GOT3 (cell line): ENCODE measurements at places on chromosomes 12 and 14.

- DNase-seq, result no peak
These were observed 5.1 kb downstream of the DPPA3 start for GRCh38 chr12:7716381-7716780.

- DNase-seq, result no peak
These were observed 223.1 kb downstream of the RAD51B start for GRCh38 chr14:68042586-68043210.

DNA sequence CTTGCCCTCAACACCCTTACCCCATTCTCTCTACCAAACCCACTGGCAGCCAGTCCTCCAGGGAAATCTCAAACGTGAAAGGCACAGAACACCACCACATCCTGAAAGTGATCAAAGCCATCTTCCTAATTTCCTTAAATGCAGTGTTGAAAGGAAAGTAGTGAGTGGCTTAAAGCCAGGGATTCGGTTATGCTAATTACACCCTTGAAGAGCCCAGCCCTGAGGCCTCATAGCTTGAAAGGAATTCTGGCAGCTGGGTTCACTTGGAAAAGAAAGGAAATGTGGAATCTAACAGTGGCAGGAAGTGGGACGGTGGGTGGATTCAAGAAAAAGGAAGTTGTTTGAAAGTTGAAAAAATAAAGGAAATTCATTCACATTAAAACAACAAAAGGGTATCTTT lies 73.0 kb upstream of the FICD start:
- DNase-seq, result no peak

- no peak for DNase-seq
These were observed 306.1 kb upstream of the RTL1 start for GRCh38 chr14:101209594-101209993.

DNA sequence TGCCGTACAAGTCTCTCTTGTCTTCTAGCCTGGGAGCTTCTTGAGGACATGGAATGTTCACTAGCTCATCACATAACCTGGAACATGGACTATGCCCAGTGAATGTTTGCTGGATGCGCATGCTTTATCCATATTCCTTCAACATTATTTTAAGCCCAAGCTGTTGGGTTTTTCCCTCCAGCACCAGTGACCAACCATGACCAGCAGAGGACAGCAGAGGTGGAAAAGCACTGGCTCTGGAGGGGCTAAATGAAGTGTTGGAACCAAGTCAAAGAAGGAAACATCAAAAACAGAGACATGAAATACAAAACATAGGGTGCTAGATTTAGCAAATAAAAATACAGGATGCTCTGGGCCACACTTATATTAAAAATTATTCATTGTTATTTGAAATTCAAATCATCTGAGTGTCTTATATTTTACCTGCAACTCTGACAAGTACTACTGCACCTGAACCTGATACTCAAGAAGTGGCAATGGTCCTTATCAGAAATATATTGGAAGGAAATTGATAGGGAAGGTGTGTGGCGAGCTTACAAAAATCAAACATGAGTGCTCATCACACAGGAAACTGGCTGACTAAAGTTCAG lies 23.1 kb upstream of the HELB start:
- no peak for DNase-seq

- DNase-seq, result no peak
These were observed 7.8 kb downstream of the CRACR2A start for GRCh38 chr12:3745152-3745551.

DNA sequence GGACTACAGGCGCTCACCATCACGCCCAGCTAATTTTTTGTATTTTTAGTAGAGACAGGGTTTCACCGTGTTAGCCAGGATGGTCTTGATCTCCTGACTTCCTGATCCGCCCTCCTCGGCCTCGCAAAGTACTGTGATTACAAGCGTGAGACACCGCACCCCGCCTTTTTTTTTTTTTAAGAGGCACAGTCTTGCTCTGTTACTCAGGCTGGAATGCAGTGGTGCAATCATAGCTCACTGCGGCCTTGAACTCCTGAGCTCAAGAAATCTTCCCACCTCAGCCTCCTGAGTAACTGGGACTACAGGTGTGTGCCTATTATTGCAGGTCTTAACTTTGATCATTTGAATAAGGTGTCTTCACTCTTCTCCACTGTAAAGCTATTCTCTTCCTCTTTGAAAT lies 5.3 kb upstream of the GLTP start:
- DNase-seq, result no peak

DNA sequence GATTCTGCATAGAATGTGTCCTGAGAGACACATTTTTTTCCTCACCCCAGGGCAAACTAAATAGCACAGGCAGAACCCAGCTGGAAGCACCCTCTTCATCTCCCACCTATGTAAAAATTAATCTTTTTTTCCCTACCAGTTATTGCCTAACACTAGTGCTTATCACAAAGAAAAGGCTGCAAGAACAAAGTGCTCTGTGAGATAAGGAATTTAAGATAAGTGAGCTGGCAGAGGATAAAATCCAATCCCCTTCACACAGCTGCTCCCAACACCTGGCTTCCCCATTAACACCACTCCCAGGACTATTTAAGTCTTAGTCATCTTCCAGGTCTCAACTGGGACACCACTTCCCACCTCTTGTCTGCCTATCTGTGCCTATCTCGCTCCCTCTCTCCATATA lies 75.2 kb downstream of the TTC9 start:
- no peak for DNase-seq

DNA sequence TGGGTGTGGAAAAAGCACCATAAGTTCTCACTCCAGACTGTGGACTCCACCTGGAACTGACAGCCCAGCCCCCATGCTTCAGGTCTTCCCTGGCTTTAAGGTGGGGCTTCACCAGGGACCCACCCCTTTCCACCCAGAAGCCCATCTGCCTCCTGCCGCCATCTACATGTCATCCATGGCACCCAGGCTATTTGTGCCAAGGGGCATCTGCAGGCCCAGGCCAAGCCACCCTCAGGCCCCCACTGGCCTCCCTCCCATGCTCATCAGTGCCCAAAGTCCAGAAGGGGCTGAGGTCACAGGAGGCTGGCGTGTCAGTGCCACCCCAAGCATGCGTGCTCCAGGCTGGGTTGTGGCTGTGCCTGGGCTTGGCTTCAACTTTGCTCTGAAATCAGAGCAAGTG lies 212.2 kb upstream of the DIO3 start:
- DNase-seq, result no peak

- no peak for DNase-seq
These were observed 36.8 kb downstream of the RTRAF start for GRCh38 chr14:52026017-52026660.

GRCh38 chr14:56887216-56887615 lies 76.9 kb upstream of the OTX2 start:
- DNase-seq, result no peak

- no peak for DNase-seq
These were observed 6.1 kb upstream of the MTA1 start for GRCh38 chr14:105413544-105413886.

GRCh38 chr14:98571104-98571503 lies 700.9 kb downstream of the BCL11B start:
- DNase-seq, result no peak

DNA sequence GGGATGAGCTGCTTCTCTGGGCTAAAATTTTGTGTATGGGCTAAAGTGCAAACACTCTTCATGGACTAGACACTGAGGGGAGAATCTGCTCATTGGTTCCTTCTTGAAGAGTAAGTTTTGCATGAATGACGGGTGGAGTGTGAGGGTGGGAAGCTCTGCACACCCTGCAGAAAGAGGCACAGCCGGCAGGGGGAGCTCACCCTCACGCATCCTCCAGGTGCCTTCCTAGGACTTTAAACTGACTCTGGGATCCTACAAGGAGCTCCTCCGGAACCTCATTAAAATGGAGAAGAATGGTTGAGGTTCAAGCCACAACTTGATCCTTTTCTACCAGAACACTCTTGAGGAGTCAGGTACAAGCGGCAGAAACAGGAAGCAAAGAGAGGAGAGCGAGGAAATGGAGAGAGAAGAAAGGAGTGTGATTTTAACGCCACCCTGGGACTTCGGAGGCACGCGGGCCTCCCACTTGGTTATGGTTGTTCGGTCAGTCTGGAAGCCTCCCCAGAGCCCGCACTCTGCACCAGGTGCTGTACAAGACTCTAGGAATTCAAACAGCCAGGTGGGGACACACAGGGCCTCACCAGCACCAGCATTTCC lies 87.5 kb downstream of the SETD3 start:
- DNase-seq, result no peak
